ENCODE measurements at places on chromosomes 2 and 18.
A peak's percentile ranks its signal among the peaks of the same experiment; 100 is the strongest.

- peak; percentile 19 for DNase-seq
These were observed 7.8 kb downstream of the ACMSD start for GRCh38 chr2:134846213-134846612.

DNA sequence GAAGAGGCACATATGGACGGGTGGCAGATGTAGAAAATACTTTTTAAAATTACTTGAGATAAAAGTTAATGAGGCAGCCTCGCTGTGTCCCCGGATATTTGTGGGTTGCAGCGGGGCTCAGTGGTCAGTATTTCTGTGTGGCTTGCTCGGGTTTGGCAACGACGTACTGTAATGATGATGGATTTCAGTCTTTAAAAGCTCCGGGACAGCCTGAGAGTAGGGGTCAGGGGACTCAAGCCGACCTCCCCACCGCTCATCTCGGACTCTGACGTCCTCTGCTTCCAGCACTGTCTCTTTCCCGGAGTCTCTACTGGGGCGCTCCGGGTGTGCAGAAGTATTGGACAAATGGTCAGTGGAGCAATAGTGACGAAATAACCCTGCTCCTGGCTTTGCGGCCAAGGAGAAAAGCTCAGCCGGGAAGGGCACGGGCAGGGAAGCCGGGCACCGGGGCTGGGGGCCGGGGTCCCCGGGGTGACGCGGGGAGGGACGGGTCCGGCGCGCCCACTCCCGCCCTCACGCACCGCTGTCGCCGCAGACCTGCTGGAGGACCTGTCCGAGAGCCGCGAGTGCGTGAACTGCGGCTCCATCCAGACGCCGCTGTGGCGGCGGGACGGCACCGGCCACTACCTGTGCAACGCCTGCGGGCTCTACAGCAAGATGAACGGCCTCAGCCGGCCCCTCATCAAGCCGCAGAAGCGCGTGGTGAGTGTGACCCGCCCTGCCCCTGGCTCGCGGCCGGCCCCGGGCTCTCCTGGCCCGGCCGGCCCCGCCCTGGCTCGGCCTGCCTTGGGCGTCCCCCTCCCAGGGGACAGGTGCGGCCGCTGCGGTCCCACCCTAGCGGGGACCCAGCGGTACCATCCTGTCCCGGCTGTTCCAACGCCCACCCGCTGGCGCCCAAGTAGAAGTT, 7.3 kb downstream of the GATA6 start:
- DNase-seq = no peak

GRCh38 chr2:1927896-1928568, 183.7 kb upstream of the PXDN start:
- DNase-seq = no peak

DNA sequence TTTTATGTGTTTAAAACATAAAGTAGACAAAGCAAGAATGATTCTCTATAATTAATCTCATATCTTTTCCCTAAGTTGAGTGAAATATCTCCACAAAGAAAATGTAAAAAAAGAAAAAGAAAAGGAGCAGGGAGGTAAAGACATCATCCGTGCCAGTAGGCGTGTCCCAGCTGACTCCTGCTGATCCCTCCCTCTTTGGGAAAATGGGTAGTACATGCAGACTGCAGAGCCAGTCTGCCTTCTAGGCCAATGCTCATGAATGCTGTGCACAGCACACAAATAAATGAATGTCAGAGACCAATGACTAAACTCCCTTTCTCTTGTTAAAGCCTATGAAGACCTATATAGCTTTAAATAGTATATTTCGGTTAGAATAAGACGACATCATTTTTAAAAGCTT, 64.7 kb downstream of the RAPH1 start:
- DNase-seq = no peak

DNA sequence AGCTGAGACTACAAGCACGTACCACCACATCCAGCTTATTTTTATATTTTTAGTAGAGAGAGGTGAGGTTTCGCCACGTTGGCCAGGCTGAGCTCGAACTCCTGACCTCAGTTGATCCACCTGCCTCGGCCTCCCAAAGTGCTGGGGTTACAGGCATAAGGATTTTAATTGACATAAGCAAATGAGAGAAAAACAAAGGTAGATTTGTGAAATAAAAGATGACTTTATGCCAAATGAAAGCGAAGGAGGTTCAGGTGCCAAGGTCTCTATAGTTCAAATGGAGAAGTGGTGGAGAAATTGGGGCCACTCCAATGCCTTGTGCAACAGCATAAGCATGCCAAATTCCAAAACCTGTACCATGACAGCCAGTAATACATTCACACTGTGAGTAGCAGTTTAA, 180.6 kb downstream of the MREG start:
- DNase-seq = no peak

GRCh38 chr2:203763241-203763937, 57.0 kb downstream of the CD28 start:
- DNase-seq = no peak

DNA sequence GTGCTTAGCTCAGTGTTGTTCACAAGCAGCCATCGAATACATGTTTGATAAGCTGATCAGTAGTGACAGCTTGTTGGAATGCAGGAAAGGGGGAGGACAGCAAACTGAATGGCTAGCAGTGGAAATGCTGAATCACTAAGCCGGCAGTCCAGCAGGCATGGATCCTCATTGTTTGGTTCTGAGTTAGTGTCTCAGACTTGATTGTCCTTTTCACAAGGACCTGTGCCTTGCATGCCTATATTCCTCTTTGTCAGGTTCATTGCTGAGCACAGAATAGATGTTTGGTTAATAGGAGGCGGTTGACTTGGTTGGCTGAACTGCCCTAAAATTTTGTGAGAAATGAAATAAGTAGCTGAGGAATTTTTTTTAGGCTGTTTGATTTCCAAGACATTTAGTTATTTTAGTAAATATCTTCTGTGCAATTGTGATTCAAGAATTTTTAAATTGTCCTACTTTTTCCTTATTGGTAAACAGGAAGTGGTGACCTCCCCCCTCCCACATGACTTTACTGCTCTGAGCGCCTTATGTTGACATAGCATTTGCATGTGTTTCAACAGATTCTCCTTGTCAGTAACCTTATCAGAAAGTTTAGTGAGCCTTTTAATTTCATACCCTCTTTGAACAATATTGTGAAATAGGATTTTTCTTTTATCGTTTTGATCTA, 21.4 kb upstream of the STON1 start:
- no peak for DNase-seq

DNA sequence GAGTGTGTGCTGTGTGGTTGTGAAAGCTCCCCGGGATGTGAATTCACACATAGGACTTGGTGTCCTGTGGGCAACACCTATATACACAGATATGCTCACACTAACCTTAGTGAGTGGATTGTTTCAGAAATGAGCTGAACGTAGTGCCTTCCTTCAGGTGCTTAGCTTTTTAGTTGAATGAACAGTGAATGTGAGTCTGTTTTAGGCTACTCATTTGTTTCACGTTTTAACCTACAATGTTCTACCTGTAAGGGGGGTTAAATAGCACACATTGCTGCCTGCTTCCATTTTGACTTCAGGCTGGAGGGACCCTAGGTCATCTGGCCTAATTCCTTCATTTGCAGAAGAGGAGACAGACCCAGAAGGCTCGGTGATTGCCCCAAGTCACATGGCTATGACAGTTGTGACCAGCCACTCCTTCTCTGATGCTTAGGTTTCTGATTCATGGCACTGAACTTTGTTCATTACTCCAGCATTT, 1.0 kb downstream of the PLEK start:
- peak; percentile 14 for DNase-seq

- DNase-seq = no peak
These were observed 555.7 kb downstream of the DSC3 start for GRCh38 chr18:30486856-30487255.

Data from large intestine (tissue), 12 donors.